Gastroesophageal sphincter (tissue), 4 donors: ENCODE measurements at places on chromosomes 6 and 20.
A peak's percentile ranks its signal among the peaks of the same experiment; 100 is the strongest.

DNA sequence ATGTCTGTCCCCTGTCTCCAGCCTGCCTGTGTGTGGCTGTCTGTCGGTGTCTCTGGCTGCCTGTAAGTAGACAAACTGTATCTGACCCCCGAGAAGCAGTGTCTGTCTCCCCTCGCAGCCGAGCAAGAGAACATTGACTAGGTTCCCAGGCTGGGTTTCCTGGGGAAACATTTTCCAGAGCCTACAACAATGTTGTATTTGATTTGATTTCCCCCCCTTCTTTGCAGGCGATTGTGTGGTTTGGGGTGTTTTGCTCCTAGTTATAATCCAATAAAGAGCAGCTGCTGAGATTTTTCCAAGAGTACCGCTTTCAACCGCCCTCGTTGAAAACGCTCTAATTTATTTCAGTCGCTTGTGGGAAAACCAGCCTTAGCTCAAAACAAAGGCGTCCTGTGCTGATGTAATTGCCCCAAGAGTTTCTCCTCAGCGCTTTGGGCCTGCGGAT, 92.6 kb downstream of the CDC5L start:
- no peak for ATAC-seq

- ATAC-seq, result no peak
These were observed 13.0 kb downstream of the PI3 start for GRCh38 chr20:45187693-45188092.

GRCh38 chr6:130947464-130947863, 115.6 kb downstream of the EPB41L2 start:
- peak; percentile 41 for ATAC-seq

DNA sequence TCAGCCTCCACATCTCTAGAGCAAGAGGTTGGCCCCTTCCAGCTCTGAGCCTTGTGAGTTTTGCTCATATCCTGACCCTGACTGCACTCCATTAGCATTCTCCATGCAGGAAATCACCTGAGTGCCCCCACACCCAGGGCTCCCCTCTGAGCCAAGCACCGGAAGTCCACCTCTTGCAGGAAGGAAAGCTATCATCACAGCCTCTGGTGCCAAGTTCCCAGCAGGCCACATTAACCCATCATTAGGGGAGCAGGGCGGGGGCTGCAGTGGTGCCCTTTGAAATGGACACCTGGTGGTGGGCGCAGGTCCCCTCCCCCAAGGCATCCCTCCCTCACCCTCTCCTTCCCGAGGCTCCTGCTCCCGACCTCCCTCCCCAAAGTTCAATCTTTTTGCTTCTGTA, 16.1 kb downstream of the GRM4 start:
- ATAC-seq, result no peak

DNA sequence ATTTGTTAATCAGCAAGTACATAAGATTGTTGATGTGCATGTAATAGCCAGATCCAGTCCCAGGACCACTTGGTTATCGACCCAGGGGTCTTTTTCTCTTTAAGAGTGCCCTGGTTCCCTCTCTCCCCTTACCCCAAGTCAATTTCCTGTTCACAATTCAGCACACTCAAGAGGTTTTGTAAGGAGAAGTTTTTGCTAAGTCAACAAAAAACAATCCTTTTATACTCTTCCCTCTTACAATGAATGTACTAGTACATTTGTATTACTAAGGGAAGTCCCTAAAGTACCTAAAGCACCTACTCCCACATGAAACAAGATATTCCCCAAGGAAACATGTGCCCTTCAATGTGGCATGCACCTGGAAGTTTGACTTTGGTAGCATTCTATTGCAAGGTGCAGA, 1.6 kb upstream of the NT5DC1 start:
- ATAC-seq, result no peak

GRCh38 chr20:1619861-1620444, at the start of gene SIRPB1:
Gene SIRPB1, minus strand, starts transcription at chr20:1620009. Its CDS starts 65 bp downstream, at chr20:1619944.
- no peak for ATAC-seq

DNA sequence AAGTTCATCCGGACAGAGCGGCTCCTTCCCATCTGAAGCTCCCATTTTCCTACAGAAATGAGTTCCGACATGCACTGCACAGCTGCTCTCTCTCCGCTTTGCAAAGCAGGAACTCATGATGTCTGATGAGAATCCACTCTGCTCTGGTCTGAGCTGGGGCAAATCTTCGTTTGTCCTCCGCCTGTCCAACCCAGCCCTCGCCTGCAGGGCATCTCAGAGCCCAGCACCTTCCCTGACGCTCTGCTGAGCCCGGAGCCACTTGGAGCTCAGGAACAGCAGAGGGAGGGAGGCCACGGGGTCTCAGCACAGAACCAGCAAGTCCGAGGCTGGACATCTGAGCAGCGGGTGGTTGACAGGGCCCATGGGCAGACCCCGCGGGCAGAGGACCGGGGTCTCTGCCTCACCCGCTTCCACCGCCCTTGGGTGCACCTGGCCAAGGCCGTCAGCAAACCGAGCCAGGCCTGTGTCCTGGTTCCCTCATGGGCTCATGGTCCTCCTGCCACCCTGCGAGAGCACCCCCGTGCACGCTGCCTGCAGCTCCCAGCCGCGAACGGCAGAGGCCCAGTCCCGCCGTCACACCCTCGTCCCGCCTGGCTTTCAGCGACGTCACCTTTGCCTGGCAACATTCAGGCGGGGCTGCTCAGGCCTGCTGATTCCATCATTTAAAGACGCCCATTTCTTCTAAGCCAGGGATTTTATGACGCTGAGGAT, 78.5 kb upstream of the BHLHE23 start:
- ATAC-seq, result no peak

DNA sequence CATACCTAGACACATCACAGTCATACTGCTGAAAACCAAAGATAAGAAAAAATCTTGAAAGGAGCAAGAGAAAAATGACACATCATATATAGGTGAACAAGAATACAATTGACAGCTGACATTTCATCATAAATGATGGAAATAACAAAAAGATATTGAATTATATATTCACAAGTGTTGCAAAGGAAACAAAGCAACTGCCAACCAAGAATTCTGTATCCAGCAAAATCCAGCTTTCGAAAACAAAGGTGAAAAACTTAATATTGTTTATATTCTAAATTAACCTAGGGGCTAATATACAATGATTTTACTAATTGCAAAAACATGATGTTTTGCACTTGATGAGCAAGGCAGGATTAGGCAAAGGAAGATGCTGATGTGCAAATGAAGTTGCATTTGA, 84.3 kb downstream of the MOXD1 start:
- ATAC-seq, result no peak
